ENCODE measurements at places on chromosomes 12 and 14.

DNA sequence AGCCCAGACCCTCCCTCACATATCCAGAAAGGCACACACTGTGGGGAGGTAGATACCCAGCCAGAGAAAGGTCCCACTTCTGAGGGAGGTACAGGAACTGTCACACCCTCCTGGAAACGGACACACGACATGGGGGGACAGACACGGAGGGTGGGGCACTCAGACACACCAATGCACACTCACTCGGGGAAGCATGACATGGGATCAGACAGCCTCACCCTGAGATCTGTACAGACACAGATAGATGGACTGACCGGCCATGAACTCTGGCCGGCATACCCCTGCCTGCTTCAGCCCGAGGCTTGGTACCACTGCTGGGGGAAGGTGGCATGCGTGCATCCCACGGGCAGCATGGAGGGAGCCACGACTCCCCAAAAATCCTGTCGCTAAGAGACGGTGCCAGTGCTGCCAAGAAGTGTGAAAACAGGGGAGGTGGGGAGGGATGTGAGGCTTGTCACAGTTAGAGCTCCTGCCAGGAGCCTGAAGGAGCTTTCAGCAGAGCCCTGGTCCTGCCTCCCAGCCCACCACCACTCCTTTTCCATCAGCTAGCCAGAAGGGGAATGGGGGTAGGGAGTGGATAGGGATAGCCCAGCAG lies 571 bp downstream of the CPNE6 start:
- DNase-seq: no peak

DNA sequence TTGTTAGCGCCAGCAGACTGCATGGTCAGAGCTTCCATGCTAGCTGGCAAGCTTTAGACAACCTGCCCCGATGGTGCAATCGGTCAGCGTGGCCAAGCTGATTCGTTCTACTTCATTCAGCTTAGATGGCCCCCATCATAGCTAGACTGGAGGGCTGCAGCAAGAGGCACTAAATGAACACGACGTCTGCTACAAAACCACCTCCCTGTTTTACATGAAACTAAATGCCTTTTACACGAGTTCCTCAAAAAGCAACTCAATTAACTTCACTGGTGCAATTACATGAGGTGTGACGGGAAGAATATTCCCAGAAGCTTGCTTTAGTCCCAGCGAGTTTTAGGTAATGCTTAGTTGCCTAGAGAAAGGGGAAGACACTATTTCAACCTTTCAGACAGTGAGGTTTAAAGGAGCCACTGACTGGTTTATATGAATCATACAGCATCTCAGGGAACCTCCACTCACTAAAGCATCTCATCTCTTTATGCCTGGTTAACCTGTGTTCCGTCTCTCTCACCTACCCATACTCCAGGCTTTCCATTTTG lies 8.4 kb downstream of the NIN start:
- no peak for DNase-seq

DNA sequence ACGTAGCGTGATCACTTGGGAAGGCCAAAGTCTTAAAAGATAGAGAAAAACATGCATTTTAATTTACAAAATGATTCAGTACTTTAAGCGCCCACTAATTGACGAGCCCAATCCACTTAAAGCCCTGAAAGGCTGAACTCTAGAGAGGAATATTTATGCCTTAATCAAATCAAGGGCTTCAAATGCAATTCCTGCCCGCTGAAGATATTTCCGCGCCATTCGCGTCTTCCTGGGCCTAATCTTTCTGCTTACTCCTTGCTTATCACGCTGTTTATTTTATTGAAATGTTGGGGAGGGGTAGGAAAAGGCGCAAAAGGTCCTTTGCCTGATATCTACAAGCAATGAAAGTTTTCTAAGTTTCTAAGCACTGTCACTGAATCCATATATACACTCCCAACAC lies 4.0 kb downstream of the TBX3 start:
- peak; percentile 34 for DNase-seq

DNA sequence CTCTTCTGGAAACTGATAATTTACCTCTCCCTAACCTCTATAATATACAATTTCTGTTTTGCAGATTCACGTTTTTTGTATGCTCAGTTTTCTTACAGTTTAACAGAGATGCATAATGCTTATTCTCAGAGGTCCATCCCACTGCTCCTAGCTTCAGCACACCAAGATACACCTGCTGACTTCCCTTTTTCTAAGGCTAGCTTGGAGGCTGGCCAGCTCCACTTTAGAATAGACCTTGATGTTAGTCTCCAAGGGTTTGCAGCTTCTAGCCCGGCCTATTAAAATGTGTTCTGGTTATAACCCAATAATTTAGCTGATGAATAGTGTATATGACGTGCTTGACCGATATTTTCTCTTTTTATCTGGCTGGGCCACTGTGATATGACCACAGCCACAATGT lies 261.2 kb downstream of the EGLN3 start:
- no peak for DNase-seq

DNA sequence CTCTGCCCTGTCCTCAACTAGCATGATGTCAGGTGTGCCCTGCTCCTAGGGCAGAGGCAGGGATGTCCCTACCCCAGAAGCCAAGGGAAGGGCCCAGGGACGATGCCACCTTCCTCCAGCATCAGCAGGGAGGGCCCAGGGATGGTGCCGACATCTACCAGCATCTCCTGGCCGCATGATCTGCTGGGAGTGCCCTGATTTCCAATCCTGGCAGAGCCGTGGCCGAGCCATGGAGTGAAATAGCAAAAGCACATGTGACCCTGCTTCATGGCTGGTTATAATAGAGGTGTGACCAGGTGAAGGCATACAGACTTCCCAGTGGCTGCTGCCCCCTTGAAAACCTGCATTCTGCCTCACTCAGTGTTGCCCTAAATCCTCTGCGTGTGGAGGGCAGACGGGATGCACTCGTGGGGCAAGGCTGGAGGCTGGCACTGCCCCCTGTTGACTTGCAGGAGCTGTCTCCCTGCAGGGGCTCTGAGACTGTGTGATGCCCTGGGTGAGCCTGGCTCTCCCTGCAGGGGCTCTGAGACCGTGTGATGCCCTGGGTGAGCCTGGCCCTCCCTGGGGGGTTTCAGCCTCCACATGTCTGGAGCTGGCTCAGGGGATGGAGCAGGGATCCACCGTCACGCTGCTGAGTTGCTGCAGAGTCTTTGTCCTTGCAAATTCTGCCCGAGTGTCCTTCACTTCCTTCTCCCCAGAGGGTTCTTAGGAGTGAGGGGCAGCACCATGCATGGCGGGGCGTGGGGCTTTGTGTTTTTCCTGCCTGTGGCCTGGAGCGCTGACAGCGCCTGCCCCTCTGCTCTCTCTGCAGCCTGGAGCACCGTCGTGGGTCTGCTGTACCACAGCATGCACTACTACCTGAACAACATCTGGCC lies 51.7 kb downstream of the ADGRD1 start:
- DNase-seq: no peak

All from PC-3 (cell line).